Stimulated activated CD8-positive, alpha-beta memory T cell treated with anti-CD3 and anti-CD28 coated beads, Interleukin-4, amount 100 ng/mL, for 24 hours (primary cell): ENCODE measurements at places on chromosomes 4 and X.

- DNase-seq, result no peak
Observed at GRCh38 chr4:81628489-81628888, 156.8 kb upstream of the RASGEF1B start.

GRCh38 chr4:5839751-5840674, 52.9 kb downstream of the CRMP1 start:
- DNase-seq, result no peak

GRCh38 chr4:87041141-87041540, 106.3 kb downstream of the AFF1 start:
- DNase-seq, result no peak

GRCh38 chr4:114100288-114101031, 121.0 kb upstream of the ARSJ start:
- no peak for DNase-seq

GRCh38 chr4:113209652-113210320, 160.3 kb downstream of the ANK2 start:
- DNase-seq, result no peak

DNA sequence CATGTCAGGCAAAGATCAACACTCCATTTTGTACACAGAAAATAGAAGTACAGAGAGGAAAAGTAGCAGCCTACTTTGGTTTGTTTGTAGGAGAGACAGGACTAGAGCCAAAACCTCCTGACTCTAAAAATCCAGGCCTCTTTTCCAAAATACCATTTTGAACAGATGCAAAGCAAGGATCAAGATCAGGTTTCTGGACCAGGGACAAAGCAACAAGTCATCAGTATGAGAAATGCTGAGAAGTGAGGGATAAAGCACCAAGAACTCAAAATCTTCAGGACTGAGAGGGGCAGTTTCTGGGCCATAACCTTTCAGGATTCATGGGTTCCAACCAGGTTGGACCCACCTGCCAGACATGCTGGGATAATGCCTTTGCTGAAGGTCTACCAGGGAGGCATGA, 36.6 kb upstream of the MBTPS2 start:
- no peak for DNase-seq
